Activated CD4-positive, alpha-beta T cell treated with anti-CD3 and anti-CD28 coated beads, Interleukin-2, Interleukin-4, amounts not matched to agents 100 ng/mL and 50 ng/mL, durations not matched to agents 16 hours and 8 hours (primary cell): ENCODE measurements at places on chromosomes 5 and 9.
A peak's percentile ranks its signal among the peaks of the same experiment; 100 is the strongest.

DNA sequence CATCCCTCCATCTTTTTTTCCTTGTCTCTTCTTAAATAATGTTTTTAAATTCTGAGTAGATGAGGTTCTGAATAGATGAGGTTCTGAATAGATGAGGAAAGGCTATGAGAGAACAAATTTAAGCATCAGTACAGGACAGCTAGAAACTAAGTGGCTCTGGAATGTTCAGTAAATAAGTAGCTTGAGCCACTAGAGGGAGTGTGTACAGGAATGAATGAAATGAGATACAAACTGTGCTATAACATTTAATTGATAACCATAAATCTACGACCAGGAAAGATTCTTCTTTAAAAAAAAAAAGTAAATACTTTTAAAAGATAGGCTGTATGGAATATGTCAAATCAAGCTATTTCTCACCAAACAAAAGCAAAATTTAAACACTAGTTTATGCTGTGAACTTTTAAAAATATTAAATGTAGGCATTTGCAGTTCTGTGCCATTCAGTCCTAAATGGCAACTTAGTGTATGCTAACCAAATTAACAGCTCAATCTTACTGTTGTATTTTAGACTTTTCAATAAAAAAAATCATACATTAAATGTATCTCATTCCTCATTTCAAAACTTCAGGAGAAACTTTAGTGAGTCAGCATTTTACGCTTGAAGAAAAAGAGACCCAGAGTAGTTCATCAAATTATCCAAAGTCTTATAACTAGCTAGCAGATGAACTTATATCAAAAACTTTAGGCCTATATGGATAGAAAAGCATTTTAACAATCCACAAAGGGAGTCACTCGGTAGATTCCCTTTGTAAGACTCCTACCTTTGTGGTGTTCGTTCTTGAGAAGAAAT, 70.4 kb upstream of the SNX2 start:
- DNase-seq, result peak; percentile 39

DNA sequence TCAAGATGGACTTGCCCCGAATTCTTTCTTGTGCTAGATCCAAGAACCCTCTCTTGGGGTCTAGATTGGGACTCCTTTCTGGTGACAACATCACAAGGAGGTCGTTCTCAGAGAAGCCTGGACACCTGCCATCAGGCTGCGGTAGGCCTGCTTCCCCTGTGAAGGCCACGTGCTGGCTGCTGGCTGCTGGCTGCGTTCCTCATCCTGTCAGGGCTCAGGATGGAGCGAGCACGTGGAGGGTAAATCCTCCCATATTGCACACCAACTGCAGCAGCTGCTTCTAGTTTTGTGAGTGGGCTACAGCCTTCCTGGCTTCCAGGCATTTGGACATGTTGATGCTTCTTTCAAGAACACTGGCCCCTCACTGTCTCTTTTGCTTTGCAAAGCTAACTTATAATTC, 95.6 kb downstream of the HSPA4 start:
- DNase-seq, result no peak

DNA sequence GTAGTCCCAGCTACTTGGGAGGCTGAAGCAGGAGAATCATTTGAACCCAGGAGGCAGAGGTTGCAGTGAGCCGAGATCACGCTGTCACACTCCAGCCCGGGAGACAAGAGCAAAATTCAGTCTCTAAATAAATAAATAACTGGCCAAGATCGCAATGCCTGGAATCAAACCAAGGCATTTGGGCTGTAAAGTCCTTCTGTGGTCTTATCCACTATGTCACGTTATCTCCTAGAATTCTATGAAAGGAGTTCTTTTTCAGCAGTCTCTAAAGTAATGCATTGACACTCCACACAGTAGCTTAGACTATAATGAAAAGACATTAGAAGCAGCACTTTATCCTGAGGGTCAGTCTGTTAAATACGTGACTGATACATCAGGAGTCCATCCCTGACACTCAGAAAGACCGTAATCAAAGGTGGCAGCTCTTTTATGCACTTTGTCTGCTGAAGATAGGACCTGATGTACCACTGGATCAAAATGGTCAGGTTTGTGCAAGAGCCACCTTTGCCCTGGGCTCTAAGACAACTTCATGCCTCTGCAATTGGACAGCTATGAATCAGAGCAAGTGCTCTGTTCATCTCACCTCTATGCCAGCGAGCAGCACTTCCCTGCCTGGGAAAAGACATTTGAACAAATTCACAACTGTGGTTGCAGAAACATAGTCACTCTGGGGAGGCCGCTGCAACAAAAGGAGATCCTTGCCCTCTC, 31.7 kb upstream of the GNA14 start:
- no peak for DNase-seq

- DNase-seq, result peak; percentile 4
Observed at GRCh38 chr5:88829054-88829453, 53.9 kb downstream of the MEF2C start.

DNA sequence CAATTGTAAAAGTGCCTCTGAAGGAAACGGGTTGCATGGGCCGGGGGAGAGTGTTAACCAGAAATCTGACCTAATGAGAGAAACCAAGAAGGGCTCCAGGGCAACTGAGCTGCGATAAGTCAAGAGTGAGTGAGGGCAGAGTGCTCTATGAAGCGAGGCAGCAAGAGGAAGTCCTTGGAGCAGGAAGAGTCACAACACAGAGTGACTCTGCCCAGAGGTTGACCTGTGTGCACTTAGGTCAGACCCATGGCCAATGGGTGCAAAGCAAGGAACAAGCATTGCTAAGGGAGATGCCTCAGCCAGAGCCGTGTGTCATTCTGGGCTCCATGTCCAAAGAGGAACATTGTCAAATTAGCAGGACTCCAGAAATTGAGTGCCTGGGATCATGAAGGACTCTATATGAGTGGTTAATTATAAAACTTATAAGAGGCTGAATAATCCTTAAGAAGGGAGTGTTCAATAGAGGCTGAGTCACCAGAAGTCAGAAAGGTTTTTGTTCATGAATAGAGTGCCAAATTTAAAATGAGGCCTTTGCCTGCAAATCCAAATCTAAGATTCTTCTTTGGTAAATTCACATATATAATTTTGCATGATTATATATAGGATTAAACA, 438.5 kb downstream of the MED10 start:
- DNase-seq, result no peak

- peak; percentile 70 for DNase-seq
Observed at GRCh38 chr5:134101686-134102439, 12.6 kb upstream of the TCF7 start.

DNA sequence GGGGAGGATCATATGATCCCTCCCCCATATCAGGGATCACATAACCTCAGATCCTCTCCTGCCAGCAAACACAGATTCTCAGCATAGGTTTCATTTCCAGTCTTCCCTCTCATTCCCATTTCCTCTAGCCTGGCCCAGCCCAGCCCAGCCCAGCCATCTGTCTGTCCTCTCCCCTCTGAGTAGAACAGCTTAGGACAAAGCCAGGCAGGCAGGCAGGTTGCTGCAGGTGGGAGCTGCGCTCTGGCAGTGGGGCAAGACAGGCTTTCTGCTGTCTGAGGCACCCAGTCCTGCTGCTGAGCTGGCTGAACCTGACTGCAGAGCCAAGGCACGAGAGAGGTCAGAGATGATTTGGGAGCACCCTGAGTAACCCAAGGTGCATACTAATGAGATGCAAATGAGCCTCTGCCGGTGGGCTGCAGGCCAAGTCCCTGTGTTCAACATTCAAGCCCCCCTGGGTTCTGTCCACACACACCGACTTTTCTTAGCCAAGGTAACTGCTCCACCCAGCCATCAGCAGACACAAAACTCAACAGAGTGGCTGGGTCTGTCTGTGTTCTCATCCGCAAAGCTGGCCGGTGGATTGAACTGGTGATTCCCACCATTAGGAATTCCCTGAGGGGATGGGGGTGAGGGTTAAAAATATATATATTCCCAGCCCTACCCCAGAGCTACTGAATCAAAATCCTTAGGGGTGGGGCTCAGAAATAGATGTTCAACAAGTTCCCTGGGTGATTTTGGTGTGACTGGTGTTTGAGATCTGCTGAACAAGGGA, 9.1 kb downstream of the FAT2 start:
- no peak for DNase-seq

DNA sequence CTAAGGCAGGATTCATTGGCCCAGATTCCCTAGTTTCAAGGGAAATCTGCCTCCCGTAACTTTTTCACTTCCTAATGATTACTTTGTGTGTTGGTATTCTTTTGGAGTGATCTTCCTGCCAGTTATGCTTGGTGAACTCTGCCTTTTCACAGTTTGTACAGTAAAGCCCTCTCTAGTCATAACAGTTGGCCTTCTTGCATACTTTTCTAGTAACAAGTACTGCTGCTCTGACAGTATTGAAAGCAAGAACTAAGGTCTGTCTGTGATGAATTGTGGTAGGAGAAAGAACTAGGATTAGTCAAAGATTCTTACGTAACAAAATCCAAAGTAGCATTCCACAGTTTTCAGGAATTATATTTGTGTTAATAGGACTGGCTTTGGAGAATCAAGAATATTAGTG, 1457.2 kb upstream of the WWC1 start:
- DNase-seq, result no peak

GRCh38 chr9:26229324-26230054, 551.2 kb upstream of the TUSC1 start:
- DNase-seq, result no peak

DNA sequence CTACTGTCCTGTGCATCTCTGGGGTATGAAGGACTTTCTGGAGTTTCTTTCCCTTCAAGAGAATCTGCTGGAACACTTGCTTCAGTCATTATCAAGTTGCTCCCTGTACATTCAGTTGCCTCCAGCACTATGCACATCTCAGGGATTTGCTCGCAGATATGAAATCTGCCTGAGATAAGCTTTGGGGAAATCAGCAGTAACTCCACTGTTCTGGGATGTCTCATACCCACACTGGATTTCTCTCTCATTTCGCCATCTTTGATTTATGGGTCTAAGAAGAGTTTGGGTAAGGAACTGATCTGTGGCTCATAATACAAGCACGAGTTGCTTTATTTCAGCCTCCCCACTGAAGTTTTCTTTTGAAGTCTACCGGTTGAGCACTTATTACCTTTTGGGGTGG, 585.6 kb downstream of the PSAT1 start:
- DNase-seq, result no peak

DNA sequence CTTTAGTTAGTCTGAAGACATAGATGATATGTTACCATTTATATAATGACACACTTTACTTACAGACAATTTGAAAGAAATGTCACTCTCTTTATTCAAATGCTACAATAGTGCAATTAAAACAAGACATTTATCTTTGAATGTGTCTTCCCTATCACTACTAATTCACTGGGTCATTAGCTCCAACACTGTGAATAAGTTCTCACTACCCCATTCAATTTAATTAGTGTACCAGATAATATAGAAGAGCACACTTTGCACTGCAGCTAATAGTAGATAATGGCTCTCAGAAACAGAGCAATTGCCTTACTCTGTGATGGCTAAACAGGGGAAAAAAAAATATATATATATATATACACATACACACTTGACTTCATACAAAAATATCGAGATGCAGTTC, 497.0 kb downstream of the DTWD2 start:
- no peak for DNase-seq

GRCh38 chr5:52491818-52492217, 295.9 kb upstream of the ITGA1 start:
- no peak for DNase-seq
